ENCODE measurements at places on chromosomes 16 and 17.

GRCh38 chr16:67943619-67944504, at the start of gene LCAT:
Gene LCAT, minus strand, starts transcription at chr16:67944120. Its CDS starts 19 bp downstream, at chr16:67944101.
- DNase-seq: no peak

- no peak for DNase-seq
These were observed 152.9 kb downstream of the CLEC16A start for GRCh38 chr16:11097094-11097786.

DNA sequence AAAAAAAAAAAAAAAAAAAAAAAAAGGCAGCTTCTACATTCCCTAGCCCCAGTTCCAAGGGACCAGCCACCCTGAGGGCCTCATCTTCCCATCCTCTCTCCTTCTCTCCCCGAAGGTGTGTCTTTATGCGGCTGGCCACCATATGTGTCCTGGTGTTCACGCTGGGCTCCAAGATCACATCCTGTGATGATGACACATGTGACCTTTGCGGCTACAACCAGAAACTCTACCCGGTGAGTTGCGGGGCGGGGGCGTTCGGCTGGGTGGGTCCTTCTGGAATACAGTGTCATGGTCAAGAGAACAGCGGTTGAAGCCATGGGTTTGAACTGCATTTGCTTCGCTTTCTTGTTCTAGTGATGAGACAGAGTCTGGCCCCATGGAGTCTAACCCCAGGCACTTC, 22.6 kb upstream of the COQ7 start:
- DNase-seq: no peak

DNA sequence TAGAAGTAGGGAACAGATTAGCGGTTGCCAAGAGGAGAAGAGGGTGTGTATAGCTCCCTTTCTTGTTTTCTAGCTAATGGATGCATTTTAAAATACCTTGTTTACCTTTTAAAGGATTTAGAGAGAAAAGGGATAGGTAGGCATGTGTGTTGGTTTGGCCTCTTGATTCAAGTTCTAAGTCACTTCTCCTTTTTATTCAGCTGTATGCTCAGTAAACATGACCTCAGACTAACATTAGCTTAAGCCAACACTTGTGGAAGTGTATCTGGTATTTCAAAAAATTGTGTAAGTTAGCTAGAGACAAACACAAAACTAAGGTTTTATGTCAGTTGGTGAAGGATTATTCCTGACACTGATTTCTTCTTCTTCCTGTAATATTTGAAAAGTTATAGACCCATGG, 204.1 kb upstream of the NOG start:
- DNase-seq: no peak

- no peak for DNase-seq
These were observed 643 bp upstream of the HOXB3 start for GRCh38 chr17:48590607-48591161.

DNA sequence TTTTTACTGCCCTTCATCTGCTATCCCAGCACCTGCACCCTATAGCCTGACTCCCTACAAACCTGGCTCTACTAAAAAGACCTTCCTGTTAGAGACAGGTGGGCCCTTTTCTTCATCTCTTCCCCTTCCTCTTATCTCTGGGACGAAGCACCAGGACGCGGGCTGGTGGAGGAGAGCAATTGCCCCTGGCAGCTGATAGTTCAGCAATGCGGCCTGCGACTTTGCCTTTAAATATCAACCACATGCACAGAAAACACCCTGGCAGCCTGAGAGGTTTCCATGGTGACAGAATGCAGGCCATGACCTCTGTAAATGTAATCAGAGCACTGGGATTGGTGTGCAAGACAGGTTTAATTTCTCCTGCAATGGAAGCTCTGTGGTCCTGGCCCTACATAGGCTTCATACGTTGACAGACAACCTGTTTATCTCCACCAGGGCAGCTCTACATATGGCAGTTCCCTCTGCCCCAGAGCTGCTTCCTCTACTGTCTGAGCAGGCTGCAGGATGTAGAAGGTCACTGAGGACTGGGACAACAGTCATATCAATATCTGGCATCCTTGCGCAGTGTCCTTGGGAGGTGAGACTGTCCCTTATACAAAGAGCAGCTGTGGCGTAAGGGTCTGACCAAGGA, 10.0 kb upstream of the SKAP1 start:
- DNase-seq: peak; percentile 81

- DNase-seq: no peak
These were observed 242.2 kb downstream of the SHISA9 start for GRCh38 chr16:13143551-13143950.

DNA sequence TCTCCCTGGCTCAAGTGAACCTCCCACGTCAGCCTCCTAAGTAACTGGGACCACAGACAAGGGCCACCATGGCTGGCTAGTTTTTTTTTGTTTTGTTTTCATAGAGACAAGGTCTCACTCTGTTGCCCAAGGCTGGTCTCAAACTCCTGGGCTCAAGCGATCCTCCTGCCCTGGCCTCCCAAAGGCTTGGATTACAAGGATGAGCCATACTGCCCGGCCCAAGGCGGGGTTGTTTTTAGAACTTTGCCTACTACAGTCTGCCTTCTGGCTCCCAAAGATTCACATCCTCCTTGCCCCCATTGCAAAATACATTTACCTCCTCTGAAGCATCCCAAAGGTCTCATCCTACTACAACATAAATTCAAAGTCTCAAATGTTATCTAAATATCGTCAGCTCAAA, 49.5 kb upstream of the PHOSPHO1 start:
- no peak for DNase-seq

DNA sequence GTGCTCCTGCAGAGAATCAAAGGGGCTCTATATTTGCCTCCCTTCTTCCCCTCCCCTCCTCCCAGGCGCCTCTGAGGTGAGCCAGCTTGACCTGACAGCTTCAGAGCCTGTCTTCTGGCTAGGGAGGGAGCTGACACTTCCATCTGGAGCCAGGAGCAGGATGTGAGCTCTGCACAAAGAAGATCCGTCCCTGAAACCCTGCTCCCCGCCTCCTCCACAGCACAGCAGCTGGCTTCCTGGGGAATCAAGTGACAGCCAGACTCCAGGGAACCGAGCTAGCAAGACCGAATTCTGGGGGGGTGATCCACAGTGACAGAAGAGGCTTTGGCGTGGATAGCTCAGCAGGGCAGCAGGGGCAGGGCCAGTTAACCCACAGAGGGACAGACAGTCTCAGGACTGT, 37.2 kb downstream of the CCDC182 start:
- no peak for DNase-seq

GRCh38 chr17:29557085-29557738, 9.6 kb downstream of the ABHD15 start:
- DNase-seq: no peak

GRCh38 chr16:57413733-57414132, 9.2 kb downstream of the CCL17 start:
- no peak for DNase-seq

GRCh38 chr16:52068447-52069074, 478.4 kb downstream of the TOX3 start:
- DNase-seq: no peak

DNA sequence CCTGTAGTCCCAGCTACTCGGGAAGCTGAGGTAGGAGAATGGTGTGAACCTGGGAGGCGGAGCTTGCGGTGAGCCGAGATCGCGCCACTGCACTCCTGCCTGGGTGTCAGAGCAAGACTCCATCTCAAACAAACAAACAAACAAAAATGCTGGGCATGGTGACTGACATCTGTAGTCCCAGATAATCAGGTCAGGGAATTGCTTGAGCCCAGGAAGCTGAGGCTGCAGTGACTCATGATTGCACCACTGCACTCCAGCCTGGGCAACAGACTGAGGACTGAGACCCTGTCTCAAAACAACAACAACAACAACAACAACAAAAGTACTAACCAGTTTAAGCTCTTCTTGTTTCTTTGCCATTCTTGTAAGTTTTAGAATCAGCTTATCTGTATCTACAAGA, 383.0 kb upstream of the PMFBP1 start:
- DNase-seq: no peak

DNA sequence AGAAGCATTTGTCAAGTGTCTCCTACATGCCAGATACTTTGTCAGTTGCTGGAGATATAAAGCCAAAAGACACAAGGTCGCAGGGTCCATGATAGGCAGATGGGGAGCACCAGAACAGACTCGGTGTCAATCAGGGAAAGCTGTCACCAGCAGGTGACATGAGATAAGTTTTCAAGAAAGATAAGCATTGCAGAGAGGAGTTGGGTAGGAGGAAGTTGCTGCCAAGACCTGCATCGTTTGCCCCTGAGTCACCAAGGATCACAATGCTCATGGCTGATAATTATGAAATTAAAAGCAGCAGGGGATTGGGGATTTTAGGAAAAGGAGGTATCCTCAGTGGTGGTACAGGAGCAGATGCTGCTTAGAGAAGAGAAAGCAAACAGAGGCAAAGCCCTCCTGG, 551.1 kb upstream of the CDH11 start:
- no peak for DNase-seq

GRCh38 chr17:20086416-20087076, 77.4 kb downstream of the SPECC1 start:
- no peak for DNase-seq

- no peak for DNase-seq
These were observed 1028.5 kb downstream of the CDH8 start for GRCh38 chr16:61007694-61008093.

DNA sequence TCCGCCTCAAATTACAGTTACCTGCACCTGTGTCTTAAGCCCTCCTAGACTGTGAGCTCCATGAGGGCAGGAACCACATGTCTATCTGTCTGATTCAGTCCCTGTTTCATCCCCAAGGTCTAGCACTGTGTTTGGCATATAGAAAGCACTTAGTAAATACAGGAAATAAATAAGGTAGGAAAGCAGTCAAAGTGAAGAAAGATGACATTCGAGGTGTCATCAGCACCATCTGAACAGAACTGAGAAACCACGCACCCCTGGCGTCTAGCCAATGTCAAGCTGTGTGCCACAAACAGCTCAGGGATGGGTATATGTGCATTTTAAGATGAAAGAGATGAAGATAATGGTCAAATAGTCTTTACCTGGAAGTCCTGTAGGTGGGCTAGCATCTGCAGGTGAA, 79.6 kb upstream of the ATP2A3 start:
- DNase-seq: peak; percentile 50

DNA sequence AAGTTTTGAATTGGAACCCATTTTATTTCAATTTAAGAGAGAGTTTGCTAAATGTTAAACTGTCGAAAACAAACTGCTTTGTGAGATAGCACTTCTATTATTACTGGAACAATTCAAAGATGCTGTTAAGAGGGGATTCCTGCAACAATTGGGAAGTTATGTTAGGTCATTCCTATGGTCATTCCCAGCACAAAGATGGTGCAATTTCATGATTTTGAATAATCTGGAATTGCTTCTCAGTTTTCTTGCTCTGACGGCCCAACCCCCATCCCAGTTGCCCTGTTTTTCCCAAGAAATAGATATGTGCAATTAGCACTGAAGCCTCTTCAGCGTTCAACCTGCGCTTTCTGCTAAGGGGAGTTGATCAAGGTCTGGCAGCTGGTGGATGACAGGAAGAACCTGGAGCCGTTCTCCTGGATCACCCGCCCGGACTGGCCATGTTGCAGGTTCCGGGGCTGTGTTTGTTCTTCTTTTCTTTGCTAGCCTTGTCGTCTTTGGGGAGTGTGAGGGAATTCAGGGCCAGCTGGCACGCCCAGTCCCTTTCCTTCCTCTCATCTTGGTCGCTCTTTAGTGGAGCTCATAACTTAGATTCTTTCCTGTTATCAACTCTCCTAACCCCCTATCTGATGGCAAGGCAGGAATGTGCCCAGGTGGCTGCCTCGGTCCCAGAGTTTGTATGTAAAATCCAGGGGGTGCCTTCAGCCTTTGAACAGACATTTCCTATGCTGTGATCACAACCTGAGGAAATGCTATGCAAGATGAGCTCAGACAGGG, 29.0 kb upstream of the IRF8 start:
- no peak for DNase-seq

DNA sequence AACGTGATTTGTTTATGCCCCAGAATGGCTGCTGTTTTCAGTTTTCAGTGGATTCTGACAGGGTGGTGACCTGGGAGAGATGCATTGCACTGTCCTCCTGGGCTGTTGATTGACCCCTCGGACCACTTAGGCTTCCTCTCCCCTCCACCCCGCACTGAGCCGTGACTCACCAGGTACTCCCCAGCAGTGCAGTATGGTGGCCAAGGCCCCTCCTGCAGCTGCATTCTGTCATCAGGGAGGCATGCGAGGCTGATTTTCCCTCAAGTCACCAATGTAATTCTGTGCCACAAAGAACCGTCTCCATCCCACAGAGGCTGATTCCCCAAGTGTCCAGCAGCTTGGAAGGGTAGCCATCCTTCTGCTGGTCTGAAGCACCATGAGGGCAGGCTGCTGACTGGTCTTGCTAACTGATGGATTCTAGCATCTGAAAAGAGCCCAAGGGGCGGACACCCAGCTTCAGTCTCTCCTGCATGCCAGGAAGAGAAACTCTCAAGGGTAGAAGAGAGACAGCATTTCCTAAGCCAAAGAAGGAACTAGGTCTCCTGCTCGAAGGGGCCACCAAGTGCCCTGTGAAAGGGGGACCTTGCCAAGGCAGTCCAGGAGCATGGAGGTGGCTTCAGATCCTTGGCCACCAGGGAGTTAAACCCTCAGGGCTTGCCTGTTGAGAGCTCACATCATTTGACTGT, 148.1 kb downstream of the SOCS1 start:
- no peak for DNase-seq

DNA sequence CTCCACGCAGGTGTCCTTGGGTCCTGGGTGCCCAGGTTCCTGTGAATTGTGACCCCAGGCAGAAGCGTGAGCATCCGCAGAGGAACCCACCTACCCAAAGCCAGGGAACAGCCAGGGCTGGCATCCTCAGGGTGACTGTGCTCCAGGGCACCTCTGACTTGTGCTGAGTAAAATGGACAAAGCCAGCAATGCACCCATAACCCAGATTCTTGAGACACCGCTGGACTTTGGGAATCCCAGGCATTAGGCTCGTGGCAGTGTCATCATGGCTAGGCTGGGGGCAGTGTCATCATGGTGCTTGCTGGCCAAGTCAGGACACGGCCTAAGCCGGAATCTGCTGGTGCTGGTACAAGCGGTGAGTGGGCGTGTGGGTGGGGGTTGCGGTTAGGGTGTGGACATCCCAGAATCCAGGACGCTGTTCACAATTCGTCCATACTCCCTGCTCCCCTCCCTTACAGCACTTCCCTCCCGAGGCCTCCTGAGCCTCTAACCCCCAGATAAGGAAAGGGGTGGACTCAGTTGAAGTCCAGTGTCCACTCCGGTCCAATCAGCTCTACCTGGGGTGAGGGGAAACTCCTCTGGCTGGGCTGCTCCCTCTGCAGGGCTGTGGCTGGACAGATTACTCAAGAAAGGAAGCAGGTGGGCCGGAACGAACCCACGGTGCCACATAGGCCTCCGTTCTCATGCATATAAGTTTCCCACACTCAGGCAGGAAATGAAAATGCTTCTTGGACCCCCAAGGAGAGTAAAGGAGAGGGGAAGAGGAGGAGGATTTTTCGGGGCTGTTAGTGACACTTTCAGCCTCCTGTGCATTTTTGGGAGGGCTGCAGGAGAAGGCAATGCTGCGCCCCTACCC, 138.9 kb downstream of the SEC14L1 start:
- DNase-seq: no peak

Data from central memory CD4-positive, alpha-beta T cell (primary cell).